ENCODE measurements at places on chromosomes 3 and 15.

DNA sequence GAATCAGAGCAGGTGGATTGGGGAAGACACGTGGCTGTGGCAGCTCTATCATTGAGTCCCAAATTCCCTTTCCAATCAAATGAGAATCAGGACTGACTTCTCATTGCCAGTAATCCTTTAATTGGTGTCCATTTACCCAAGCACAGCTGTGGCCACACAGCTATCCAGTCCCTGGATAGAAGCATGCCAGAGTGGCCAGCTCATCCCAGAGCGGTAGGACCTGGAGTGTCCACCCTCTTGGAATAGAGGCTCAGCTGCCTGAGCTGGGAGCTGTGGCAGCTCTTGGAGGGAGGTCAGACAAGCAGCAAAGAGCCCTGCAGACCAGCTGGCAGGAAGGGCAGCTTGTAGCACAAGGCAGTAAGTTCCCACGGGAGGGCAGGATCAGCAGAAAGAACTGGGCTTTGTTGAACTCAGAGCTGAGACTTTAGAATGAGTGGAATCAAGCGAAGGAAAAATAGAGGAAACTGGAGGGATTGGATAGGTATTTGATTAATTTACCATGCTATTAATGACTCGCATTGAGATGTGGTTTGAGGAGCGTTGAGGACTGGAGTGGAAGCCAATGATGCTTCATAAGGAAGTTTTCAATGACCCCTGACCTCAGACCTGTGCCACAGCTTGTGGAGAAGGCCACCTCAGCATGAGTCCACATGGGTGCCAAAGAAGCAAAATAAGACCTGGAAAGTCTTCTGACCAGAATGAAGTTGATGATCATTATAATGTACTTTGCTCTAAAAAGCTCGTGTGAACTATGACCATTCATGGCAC, 6.9 kb upstream of the ALPK3 start:
- DNase-seq = no peak

- no peak for DNase-seq
Observed at GRCh38 chr3:186991470-186991869, 61.1 kb downstream of the ST6GAL1 start.

DNA sequence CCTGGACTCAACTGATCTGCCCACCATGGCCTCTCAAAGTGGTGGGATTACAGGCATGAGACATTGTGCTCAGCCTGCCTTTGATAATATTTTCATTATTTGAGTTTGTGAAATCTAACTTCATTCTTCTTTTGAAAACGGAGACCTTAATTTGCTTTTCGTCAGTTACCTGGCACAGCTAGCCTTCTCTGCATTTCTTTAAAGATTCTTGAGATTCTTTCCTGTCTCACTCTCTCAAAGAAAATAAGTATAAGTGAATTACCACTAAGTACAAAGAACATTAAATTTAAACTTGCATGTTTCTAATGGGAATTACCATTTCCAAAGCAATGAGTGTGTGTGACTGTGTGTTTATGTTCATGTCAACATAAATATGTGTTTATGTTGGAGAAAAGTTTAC, 187.9 kb downstream of the NFKBIZ start:
- peak; percentile 12 for DNase-seq

DNA sequence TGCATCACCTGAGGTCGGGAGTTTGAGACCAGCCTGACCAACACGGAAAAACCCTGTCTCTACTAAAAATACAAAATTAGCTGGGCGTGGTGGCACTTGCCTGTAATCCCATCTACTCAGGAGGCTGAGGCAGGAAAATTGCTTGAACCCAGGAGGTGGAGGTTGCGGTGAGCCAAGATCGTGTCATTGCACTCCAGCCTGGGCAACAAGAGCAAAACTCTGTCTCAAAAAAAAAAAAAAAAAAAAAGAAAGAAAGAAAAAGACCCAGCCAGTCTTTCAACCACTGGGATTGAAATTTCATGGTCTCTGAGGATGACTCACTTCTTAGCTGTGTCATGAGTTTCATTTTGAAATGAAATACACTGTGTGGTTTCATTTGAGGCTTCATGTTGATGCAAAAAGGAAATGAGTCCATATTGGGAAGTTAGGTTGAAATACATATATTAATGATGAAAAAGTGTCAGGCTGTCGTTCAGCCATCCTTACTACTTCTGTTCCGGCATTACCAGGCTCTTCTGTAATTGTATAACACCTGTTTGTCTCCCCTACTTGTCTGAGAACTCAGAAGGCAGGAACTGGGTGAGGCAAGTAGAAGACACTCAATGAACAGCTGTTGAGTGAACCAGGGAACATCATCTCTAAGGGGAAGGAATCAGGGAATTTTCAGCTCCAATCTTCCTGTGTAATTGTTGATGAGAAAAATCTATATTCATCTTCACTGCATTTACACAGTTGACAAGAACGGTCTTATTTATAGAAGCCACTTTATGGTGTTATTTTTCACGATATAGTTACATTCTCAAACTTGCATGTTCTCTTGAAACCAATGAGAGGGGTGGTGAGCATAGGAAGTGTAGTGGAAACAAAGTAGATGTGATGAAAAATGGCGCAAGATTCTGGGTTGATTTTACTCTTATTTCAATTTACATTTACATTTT, 87.4 kb downstream of the NFKBIZ start:
- no peak for DNase-seq

DNA sequence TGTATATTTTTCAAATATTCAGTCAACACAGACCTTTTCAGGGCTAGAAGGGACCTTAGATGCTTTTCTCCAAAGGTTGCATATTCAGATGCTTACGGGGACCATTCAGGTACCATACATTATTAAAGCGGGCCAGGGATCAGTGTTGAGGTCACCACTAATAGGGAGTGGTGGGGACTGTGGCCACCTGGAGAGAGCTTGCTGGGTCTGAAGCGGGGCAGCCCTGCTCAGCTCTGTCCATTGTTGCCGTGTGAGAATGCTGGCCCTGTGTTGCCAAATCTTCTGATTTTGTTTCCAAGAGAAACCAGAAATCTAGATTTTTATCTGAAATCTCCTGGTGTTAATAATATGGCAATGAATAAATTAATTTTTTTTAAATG, 23.7 kb downstream of the ABHD2 start:
- no peak for DNase-seq

DNA sequence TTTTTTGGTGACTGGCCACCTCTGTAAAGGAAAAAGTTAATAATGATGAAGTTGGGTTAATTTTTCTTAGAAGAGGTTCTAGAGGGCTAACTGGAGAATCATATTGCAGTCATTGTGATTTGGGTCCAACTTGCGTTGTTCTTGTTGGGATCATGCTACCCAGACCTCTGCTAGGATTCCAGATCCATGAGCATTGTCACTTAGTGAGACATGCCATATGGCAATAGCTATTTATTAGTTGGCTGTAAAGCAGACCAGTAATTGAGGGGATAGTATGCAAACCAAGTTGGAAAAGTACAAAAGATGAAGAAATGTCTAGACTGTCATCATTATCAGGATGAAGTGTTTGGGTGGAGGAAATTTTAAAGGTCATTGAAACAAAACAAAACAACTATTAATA, 30.7 kb upstream of the P2RY12 start:
- DNase-seq = no peak

GRCh38 chr15:96560246-96560895, 229.9 kb downstream of the NR2F2 start:
- DNase-seq = no peak

GRCh38 chr3:156187146-156187769, 66.9 kb downstream of the KCNAB1 start:
- no peak for DNase-seq

DNA sequence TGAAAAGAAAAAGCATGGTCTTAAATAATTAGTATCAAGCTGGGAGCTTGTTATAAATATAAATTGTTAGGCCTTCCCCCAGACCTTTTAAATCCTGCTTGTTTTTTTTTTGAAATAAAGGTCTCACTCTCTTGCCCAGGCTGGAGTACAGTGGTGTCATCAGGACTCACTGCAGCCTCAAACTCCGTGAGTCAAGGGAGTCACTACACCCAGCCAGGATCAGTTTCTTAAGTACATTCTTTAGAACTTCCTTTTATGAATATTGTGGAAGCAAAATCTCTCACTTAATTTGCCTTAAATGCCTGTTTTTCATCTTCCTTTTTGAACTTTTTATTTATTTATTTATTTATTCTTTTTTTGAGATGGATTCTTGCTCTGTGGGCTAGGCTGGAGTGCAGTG, 20.8 kb upstream of the DENND4A start:
- no peak for DNase-seq

DNA sequence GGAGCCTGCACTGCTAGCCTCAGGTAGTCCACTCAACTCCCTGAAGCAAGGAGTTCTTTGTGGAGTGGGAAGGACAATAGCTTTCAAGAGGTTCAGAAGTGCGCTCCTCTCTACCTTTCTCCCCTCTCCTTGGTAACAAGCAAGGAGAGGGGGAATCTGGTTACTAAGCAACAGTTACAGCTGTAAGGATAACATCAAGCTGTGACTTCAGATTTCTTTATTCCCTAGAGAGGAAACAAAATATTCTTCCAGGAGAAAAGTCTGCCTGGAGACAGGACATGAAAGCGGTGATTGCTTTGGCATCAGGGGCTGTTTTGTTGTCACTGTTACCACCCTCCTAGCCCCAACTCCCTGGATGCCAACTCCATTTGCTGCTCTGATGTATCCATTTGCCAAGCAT, 70.4 kb downstream of the TRANK1 start:
- DNase-seq = no peak

- DNase-seq = no peak
Observed at GRCh38 chr3:37068031-37068430, 74.7 kb downstream of the MLH1 start.

GRCh38 chr3:87305517-87305916, 29.1 kb upstream of the POU1F1 start:
- DNase-seq = no peak

DNA sequence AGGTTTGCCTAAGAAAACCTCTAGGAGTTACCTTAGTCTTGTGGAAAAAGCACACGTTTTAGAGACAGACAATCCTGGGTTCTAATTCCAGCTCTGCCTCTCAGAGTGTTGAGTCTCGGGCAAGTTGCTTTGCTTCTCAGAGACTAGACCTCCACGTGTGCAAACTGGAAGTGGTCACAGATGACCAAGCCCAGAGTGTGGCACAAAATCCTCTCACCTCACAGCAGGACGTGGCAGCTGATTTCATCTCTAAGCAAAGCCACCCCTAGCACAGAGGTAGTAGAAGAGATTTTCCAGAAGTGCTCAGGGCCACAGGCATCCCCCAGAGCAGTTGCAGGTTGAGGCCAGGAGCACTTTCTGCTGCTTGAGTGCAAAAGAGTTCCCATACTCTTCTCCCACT, 79.2 kb downstream of the CD47 start:
- DNase-seq = no peak
